A549 treated with ZK216348 at 1 μM for 4 hours (cell line): ENCODE measurements at places on chromosomes 7 and 10. TPM values are rescaled to one million over a fixed set of nuclear protein-coding genes. Genes with fewer than 3 reads are reported as not detected.

The SYT15B gene
- 2.6 to 5.2 TPM (median 3.0 TPM) in 5 replicates for total RNA-seq

The SFTPA1 gene
- not detected in 5 replicates for total RNA-seq

The GPR85 gene
- total RNA-seq: not detected in 5 replicates

The CALML5 gene
- total RNA-seq: not detected in 5 replicates
